ENCODE measurements at places on chromosomes 2 and 18.
A peak's percentile ranks its signal among the peaks of the same experiment; 100 is the strongest.

GRCh38 chr2:101047075-101047766 lies 45.1 kb downstream of the RPL31 start:
- H3K4me3 ChIP-seq: no peak overlapping the region
- H3K27ac ChIP-seq: no peak overlapping the region
- no peaks in the 10 kb centered on the region for H3K4me1 ChIP-seq

GRCh38 chr18:45691816-45692179 lies 32.2 kb upstream of the SLC14A1 start:
- H3K27ac ChIP-seq: no peak overlapping the region
- no peak overlapping the region for H3K4me3 ChIP-seq
- DNase-seq: no peak
- peaks cover 35% of the 10 kb centered on the region for H3K4me1 ChIP-seq
- H3K36me3 ChIP-seq: peaks cover 15% of the 10 kb centered on the region
- H3K27me3 ChIP-seq: no peaks in the 10 kb centered on the region

GRCh38 chr18:74613381-74613780 lies 15.7 kb downstream of the ZNF407 start:
- H3K36me3 ChIP-seq: no peaks in the 10 kb centered on the region
- H3K4me3 ChIP-seq: no peak overlapping the region
- no peak for DNase-seq

- no peak for DNase-seq
- no peaks in the 10 kb centered on the region for H3K4me1 ChIP-seq
- H3K27me3 ChIP-seq: peaks cover 6% of the 10 kb centered on the region
- no peak overlapping the region for H3K27ac ChIP-seq
- no peaks in the 10 kb centered on the region for H3K36me3 ChIP-seq
Measured at GRCh38 chr2:25354116-25354515, 12.4 kb upstream of the DNMT3A start.

- H3K4me3 ChIP-seq: no peak overlapping the region
- no peaks in the 10 kb centered on the region for H3K27me3 ChIP-seq
- no peaks in the 10 kb centered on the region for H3K36me3 ChIP-seq
- DNase-seq: no peak
- H3K27ac ChIP-seq: no peak overlapping the region
Measured at GRCh38 chr2:220434385-220434784, 807.0 kb downstream of the SLC4A3 start.

DNA sequence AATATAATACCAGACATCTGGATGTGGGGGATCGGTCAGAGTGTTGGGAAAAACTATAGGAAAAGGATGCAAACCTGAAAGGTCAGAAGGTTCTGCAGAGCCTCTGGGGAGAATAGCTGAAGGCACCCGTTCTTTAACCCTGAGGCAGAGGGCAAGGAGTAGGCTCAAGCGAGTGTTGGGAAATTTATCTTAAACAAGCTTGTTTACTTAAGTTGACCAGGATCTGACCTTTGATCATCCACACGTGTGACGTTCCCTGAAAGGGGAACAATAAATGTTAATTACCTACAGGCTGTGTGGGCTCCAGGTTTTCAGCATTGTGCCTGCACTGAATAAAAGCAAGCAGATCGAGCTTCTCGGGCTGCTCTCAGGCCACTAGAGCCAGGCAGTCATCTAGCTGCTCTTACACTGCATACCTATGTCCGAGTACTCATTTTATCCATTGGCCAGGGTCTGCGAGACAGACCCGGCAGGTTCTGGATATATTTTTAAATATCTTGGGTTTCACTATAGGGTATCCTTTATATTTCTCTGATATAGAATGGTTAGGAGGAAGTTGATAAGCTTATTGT lies 400.6 kb upstream of the CHST9 start:
- H3K27ac ChIP-seq: no peak overlapping the region
- no peak overlapping the region for H3K4me3 ChIP-seq
- no peaks in the 10 kb centered on the region for H3K4me1 ChIP-seq

DNA sequence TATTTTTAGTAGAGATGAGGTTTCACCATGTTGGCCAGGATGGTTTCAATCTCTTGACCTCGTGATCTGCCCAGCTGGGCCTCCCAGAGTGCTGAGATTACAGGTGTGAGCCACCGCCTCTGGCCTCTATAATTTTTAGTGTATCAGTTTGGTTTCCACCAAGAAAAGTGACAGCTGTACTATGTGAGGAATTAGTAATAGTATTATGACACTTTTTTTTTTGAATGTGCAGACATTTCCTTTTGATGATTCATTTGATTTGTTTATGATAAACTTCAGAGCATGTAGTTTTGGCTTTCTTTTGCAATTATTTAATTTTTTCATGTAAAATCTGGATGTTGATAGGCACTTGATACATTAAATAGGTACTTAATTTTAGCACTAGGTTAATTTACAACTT lies 61.5 kb downstream of the PTPN4 start:
- peak overlapping the region; percentile 31 for H3K4me3 ChIP-seq
- no peak for DNase-seq
- peaks cover 37% of the 10 kb centered on the region for H3K4me1 ChIP-seq

- no peak overlapping the region for H3K27ac ChIP-seq
- no peaks in the 10 kb centered on the region for H3K4me1 ChIP-seq
- H3K36me3 ChIP-seq: peaks cover 2% of the 10 kb centered on the region
- H3K27me3 ChIP-seq: peaks cover 7% of the 10 kb centered on the region
- H3K4me3 ChIP-seq: no peak overlapping the region
Measured at GRCh38 chr2:216908300-216908699, 48.4 kb upstream of the TNP1 start.

GRCh38 chr2:38075507-38076151 lies at the start of gene CYP1B1:
Gene CYP1B1 (minus strand): TSS chr2:38076151. CDS start chr2:38075388, 763 bp downstream.
- H3K4me3 ChIP-seq: peak within 1 kb of the TSS; percentile 53
- H3K36me3 ChIP-seq: no peaks in the 10 kb centered on the region
- peaks cover 62% of the 10 kb centered on the region for H3K27me3 ChIP-seq
- peaks cover 8% of the 10 kb centered on the region for H3K4me1 ChIP-seq
- H3K27ac ChIP-seq: no peak within 1 kb of the TSS

- peaks cover 6% of the 10 kb centered on the region for H3K27me3 ChIP-seq
- no peak overlapping the region for H3K27ac ChIP-seq
- H3K36me3 ChIP-seq: no peaks in the 10 kb centered on the region
- H3K4me3 ChIP-seq: no peak overlapping the region
- no peak for DNase-seq
Measured at GRCh38 chr2:237213315-237214022, 127.8 kb downstream of the COPS8 start.

DNA sequence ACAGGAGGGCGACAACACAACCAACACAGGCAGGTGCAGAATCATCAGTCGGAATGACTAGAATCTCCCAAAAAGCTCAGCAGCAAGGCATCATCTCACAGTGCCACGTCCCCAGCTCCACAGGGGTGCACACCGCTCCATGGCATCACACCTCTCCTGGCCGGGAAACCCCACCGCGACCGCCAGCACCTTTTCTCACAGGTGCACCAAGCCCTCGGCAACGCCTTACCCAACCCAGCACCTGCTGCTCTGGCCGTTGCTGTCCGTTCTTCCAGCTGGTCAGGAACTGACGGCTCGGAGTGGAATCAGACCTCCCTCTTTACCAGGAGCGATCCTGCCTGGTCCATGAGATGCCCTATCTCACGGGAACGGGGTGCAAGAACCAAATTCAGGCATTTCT lies 61.3 kb downstream of the ZNF516 start:
- H3K36me3 ChIP-seq: peaks cover 12% of the 10 kb centered on the region
- H3K4me1 ChIP-seq: no peaks in the 10 kb centered on the region
- DNase-seq: no peak
- no peak overlapping the region for H3K4me3 ChIP-seq
- peaks cover 16% of the 10 kb centered on the region for H3K27me3 ChIP-seq

DNA sequence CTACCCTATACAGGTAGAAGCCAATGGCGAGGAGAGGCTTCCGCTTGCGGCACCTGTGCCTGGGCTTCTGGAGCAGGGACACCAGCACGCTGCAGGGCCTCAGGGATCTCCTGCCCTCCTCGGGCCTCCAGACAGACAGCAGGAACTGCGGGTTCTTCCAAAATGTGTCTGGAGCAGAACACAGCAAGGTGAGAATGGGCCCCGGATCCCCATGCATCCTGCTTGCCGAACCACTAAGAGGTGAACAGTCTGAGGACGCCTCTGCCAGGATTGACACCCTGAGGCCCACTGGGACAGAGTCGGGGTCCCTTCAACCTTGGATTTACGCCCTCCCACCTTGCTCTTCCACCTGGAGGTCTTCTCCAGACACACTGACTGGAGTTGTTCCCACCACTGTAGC lies 25.4 kb downstream of the CAPN14 start:
- no peaks in the 10 kb centered on the region for H3K4me1 ChIP-seq
- DNase-seq: no peak
- no peaks in the 10 kb centered on the region for H3K36me3 ChIP-seq
- H3K27me3 ChIP-seq: no peaks in the 10 kb centered on the region

DNA sequence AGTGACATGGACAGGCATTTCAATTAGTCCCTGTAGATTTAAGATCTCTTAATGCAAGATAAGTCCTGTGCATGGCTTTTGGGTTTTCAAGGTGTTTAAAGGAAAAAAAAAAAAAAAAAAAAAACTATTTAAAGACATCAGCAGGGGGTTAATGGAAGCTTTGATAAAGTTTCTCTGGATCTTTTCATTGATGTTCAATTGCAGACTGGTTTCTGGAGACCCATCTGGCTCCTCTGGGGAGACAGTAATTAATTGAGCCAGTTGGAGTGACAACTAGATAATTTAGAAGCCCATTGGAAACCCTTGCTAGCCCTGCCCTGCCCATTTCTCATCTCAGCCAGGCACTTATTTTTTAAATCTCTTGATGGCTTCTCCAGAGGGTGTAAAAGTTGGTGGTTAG lies 98.7 kb downstream of the EPHA4 start:
- no peak overlapping the region for H3K27ac ChIP-seq
- no peaks in the 10 kb centered on the region for H3K36me3 ChIP-seq
- no peaks in the 10 kb centered on the region for H3K27me3 ChIP-seq
- no peak overlapping the region for H3K4me3 ChIP-seq
- peaks cover 2% of the 10 kb centered on the region for H3K4me1 ChIP-seq

- no peaks in the 10 kb centered on the region for H3K4me1 ChIP-seq
- H3K36me3 ChIP-seq: no peaks in the 10 kb centered on the region
- DNase-seq: no peak
- no peak overlapping the region for H3K27ac ChIP-seq
- no peaks in the 10 kb centered on the region for H3K27me3 ChIP-seq
Measured at GRCh38 chr18:10930076-10930475, 219.3 kb downstream of the PIEZO2 start.

DNA sequence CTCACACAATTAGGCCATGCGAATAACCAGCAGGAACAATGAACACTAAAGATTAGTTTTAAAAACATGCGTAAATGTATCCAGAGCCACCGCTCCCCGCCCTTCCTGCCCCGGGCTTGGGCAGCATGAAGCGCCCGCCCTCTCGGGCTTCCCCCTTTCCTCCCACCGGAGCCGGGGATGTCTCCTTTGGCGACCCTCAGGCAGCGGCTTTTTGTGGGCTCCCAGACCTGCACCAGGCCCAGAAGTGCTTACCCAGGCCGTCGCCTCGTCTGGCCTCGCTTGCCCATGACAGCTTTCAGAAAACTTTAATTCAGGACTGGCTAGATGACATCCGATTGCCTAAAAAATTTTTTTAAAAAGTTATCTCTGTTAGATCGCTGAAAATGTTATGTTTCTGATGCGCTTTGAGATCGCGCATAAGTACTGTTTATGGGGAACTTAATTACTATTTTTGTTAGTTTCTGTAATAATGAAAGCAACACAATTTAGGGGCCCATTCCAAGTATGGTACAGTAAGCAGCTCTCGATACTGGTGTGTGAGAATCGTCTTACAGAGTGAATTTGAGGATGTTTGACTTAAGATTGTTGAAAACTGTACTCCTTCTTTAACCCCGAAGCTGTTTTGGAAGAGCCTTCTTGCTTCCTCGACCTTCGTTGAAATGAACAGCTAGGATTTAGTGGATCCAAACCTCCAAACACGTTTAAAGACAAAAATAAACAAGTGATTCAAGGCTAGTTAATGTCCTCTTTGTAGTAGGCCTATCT lies 1.1 kb downstream of the MAP3K20 start:
- peak; percentile 1 for DNase-seq
- peak overlapping the region; percentile 93 for H3K27ac ChIP-seq
- peak overlapping the region; percentile 92 for H3K4me3 ChIP-seq

DNA sequence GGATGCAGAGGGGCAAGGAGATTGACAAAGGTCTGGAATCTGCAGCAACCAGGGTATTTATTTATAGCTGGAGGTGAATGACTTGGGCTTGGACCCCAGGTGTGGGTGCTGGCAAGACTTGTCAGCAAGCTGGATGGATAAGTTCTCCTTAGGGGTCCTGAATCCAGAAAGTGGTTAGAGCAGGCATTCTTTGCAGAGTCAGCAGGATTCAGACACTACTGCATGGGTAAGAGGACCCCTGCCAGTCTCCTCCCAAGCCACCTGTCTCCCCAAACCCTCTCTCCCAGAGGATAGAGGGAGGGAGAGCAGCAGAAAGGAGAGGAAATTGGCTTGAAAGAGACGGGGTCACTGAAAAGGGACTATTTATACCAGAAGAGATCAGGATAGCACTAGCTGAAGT lies 89.5 kb downstream of the VAPA start:
- H3K4me3 ChIP-seq: no peak overlapping the region
- no peak overlapping the region for H3K27ac ChIP-seq
- DNase-seq: no peak
- peaks cover 7% of the 10 kb centered on the region for H3K27me3 ChIP-seq
- no peaks in the 10 kb centered on the region for H3K4me1 ChIP-seq

- H3K4me3 ChIP-seq: no peak overlapping the region
- H3K27me3 ChIP-seq: peaks cover 16% of the 10 kb centered on the region
- no peak overlapping the region for H3K27ac ChIP-seq
- H3K4me1 ChIP-seq: peaks cover 4% of the 10 kb centered on the region
- no peak for DNase-seq
- no peaks in the 10 kb centered on the region for H3K36me3 ChIP-seq
Measured at GRCh38 chr18:5503740-5504139, 40.1 kb downstream of the EPB41L3 start.

GRCh38 chr2:205386109-205386508 lies 296.2 kb upstream of the NRP2 start:
- H3K27me3 ChIP-seq: no peaks in the 10 kb centered on the region
- no peak overlapping the region for H3K4me3 ChIP-seq
- no peaks in the 10 kb centered on the region for H3K36me3 ChIP-seq
- no peaks in the 10 kb centered on the region for H3K4me1 ChIP-seq
- no peak for DNase-seq
